ENCODE measurements at places on chromosomes 6 and 20.
A peak's percentile ranks its signal among the peaks of the same experiment; 100 is the strongest.

- DNase-seq, result no peak
These were observed 28.8 kb downstream of the MTRES1 start for GRCh38 chr6:107056796-107057195.

- no peak for DNase-seq
These were observed 117.0 kb downstream of the ME1 start for GRCh38 chr6:83313882-83314281.

GRCh38 chr6:139970591-139970991 is 596.1 kb upstream of the CITED2 start:
- no peak for DNase-seq

- DNase-seq, result no peak
These were observed 42.1 kb downstream of the PHACTR3 start for GRCh38 chr20:59646487-59646886.

DNA sequence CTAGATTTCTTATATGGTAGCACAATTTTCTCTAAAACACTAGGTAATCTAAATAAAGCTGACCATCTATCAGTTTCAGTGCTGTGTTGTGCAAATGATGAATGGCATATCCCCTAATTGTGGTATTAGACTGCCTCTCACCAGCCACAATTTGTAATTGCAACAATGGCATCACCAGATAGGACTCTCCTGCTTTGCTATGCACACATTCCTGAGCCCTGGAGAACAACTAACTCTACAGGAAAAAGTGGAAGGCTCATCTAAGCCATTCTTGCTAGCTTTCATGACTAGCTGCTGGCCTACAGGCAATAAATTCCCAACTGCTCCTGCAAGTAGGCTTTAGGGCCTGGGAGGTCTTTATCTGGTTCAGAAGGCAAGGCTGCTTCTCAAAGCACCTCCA is 974.1 kb downstream of the EYS start:
- no peak for DNase-seq

DNA sequence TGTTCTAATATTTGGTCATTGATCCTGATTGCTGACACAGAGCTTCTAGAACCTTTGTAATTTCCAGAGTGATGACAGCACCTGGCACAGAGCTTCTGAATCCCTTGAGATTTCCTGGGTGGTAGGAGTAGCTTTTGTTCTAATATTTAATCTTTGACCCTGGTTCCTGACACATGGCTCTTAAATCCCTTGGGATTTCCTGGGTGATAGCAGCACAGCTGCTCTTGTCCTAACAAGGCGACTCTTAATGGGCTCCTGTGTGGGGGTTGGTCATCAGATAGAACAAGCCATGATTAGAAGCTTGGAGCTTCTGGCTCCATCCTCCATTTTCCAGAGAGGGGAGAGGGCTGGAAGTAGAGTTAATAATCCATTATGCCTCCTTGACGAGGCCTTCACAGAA is 18.4 kb downstream of the GMPR start:
- DNase-seq, result no peak

- no peak for DNase-seq
These were observed 46.6 kb downstream of the NDUFAF5 start for GRCh38 chr20:13831476-13831875.

DNA sequence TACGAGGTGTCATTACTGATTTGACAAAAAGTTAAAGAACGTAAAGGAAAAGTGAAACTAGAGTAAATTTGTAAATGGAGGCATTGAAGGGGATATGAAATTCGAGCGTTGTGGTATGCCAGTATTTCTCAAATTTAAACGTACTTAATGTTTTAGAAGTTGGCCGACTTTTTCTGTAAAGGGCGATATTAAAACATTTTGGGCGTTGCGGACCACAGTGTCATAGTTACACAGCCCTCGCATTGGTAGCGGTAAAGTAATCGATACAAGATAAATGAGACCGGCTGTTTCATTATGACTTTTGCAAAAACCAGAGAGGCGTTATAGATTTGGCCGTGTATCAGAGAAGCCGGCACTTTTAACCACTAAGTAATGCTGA is 39.6 kb downstream of the OR2B2 start:
- no peak for DNase-seq

- no peak for DNase-seq
These were observed 45.7 kb upstream of the TGM2 start for GRCh38 chr20:38210741-38211140.

DNA sequence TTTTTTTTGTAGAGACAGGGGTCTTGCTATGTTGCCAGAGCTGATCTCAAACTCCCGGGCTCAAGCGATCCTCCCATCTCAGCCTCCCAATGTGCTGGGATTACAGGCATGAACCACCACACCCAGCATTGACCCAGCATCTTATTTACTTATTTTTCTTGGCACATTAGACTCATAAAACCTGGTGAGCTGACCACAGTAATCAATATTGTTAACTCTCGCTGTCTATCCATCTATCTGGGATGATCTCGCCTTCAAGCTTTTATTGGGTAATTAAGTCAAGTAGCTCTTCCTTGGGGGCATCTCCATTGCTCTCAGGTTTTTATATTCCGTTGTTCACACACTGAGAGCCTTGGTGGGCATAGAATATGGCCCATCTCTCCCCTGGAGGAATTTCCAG is 17.0 kb downstream of the PNPLA1 start:
- DNase-seq, result no peak

- DNase-seq, result no peak
These were observed 31.2 kb downstream of the GPLD1 start for GRCh38 chr6:24458134-24458533.

GRCh38 chr6:62492192-62492822 is 206.3 kb upstream of the KHDRBS2 start:
- no peak for DNase-seq

DNA sequence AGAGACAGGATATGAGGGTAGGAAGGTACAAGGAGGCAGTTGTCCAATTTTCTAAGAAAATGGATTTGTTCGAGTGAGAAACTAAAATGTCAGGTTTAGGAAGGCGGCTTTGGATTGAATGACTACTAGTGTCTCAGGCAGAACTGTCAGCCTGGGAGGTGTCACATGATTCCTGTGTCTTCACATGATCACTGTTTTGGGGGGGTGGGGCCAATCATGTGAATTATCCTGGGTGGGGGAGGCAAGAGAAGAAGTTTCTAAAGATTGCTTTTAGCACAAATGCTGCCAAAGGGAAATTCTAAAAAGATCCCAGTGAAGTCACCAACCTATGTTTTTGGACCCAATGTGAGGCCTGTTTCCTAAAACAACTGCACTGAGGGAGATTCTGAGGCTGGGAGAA is 2.3 kb downstream of the SIRPA start:
- peak; percentile 68 for DNase-seq

GRCh38 chr6:35449287-35449881 is 2.8 kb upstream of the FANCE start:
- DNase-seq, result no peak

DNA sequence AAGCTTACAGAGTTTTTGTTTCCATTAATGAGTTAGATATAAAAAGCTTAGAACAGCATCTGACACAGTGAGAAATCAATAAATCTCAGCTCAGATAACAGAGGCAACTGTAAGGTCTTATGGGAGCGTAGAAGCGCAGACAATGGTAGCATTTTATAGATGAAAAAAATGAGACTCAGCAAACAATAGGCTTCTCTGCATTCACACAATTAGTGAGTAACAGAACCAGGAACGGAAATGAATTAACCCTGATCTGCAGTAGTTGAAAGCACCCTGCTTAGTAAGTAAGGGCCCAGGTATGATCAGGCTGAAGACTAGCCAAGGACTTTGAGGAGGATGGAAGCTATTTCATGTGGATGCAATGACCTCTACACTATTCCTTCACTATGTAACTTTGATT is 147.2 kb upstream of the EYA4 start:
- no peak for DNase-seq

DNA sequence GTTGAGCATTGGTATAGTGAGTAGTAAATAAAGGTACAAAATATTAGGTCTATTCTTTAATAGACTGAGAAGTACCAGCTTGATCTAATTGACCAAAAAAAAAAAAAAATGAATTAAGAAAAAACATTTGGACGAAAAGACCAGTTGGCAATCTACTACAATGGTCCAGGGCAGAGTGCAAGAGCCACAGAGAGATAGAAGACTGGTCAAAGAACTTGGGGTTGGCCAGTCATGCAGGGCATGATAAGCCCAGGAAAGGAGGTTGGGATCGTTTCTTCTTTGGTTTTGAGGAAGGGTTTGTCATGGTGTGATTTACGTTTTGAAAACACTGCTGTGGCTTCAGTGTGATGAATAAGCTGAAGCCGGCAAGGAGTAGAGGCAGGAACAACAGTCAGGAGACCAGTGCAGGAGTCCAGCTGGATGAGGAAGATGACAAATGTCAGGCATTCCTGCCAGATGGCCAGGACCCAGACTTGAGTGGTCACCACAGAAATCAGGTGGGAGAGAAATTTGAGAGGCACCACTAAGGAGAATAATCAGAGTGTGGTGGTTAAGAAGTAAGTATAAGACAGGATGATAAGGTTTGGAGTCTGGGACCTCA is 14.0 kb downstream of the SMLR1 start:
- no peak for DNase-seq

- no peak for DNase-seq
These were observed 13.2 kb downstream of the QKI start for GRCh38 chr6:163427498-163428254.

GRCh38 chr6:35955071-35955470 is 34.2 kb upstream of the SRPK1 start:
- DNase-seq, result no peak

GRCh38 chr6:92700411-92700810 is 718.9 kb downstream of the EPHA7 start:
- no peak for DNase-seq

GRCh38 chr20:8291873-8292272 is 159.8 kb downstream of the PLCB1 start:
- DNase-seq, result no peak

GRCh38 chr20:57672953-57673575 is 36.8 kb downstream of the PMEPA1 start:
- no peak for DNase-seq

DNA sequence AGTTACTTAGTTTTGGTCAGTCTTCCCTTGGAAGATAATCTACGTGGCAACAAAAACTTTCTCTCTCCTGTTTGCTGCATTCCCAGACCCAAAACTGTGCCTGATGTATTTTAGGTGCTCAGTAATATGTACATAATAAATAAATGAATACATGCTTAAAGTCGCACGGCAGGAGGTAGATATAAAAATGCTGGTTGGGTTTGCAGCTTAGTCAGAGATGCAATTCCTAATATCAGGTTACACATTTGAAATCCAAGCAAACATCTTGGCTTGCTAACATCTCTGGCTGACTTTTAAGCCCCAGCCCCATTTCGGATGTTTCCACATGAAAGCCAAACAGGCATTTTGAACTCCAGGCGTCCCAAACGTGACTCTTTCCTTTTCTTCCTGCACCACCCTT is 91.0 kb downstream of the KCNQ5 start:
- DNase-seq, result no peak

DNA sequence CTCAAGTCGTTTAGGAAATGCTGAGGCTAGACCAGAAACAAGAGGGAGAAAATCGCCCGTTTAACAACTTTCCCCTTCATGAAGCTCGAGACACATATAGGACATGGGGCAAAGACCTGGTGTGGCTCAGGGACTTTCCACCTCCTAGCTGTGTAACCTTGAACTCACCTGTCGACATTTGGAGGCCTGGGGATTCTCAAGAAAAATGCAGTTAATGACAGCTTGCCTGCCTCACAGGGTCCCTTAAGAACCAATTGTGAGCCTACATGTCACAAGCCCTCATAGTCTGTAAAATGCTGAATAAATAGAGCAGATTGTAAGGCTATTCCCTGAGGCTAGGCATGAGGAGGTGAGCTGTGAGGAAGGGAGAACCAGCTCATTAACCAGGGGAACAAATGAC is 35.1 kb downstream of the MGME1 start:
- DNase-seq, result no peak

- no peak for DNase-seq
These were observed 40.2 kb upstream of the RBM24 start for GRCh38 chr6:17240803-17241500.

DNA sequence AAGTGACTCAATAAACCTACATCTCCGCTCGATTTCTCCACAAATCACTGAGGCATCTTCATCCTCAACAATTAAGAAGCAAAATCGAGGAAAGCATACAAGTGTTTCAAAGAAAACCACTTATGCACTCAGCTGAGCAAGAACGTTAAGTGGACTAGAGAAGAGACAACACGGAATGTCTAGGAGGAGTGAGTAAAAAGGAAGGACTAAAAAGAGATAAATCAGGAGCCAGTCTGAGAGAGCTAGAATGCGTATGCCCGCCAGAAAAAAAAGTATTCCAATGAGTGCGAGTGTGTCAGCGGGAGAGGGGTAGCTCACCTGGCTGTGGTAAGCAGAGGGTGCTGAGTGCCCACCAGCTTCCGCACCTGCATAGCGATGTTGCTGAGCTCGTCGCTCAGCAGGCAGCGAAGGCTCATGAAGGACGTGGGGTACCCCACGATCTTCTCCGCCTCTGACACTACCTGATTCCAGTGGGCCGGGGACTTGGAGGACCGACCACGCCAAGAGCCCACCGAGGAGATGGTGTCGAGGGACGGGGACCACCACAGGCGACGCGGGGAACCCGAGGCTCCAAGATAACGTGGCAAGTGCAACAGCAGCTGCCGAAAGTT is 587 bp downstream of the PDSS2 start:
- no peak for DNase-seq

GRCh38 chr6:25553502-25553901 is 98.5 kb upstream of the SCGN start:
- no peak for DNase-seq

- DNase-seq, result no peak
These were observed 179.4 kb upstream of the JAG1 start for GRCh38 chr20:10853176-10853575.

DNA sequence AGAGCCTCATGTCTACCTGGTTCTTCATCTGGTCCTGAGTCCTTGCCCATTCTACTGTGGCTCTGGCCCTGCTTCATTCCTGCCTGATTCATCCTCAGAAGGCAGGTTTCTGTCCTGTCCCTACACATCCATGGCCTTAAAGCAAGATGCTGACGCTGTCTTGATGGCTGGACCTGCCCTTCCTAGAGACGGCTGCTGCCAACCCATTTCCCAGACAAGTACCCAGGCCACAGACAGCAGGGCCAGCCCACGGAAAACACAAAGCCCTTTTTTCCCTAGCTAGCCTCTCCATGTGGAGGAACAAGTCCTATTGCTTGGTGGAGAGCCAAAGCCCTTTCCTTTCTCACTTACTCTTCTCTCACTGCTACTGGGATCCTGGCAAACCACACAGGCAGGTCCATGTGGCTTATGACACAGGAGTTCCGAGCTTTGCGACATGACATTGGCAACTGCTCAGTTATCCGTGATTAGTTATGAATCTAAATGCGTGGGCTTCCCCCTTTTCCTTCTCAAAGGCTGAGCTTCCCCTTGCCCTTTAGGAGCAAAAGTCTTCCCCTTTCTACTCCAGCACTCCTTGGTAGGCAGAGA is 72.9 kb downstream of the SLC22A3 start:
- DNase-seq, result no peak

GRCh38 chr6:75084872-75085381 is 120.9 kb downstream of the COL12A1 start:
- peak; percentile 62 for DNase-seq

GRCh38 chr20:49786196-49786595 is 26.4 kb upstream of the SLC9A8 start:
- DNase-seq, result no peak
